Activated naive CD8-positive, alpha-beta T cell treated with anti-CD3 and anti-CD28 coated beads, Interleukin-2, amount 50 U/mL, for 24 hours (primary cell): ENCODE measurements at places on chromosomes 3 and 15.
A peak's percentile ranks its signal among the peaks of the same experiment; 100 is the strongest.

DNA sequence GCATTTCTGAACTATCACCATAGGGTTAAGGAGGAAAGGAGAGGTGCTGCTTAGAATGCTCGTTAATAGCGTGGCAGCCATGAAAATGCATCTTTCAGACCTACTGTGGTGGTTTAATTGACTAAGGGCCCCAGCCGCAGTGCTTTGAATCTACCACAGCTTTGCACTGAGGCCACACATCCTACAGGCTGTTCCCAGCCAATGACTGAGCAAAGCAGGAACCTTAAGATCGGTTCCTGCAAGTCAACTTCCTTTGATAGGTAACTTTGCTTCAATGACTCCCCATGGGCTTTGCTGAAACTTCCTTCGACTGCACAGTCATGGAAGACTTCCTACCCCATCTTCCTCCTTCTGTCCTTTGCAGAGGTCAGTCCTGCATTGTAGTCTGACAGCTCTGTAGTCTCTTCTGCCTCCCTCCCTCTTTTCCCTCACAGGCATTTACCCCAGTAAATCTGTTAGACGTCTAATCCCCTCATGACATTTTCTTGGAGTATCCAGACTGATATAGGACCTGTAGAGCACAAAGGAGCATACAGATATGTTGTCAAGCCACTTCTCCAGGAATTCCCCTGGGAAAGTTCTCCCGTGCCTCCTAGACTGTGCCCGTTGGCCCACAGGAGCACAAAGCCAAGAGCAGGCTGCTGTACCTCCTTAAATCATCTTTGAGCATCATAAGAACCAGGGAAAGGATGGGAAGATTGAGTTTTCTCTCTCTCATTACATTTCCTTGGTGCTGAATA lies 2.6 kb upstream of the BCL2A1 start:
- DNase-seq = peak; percentile 33
- H3K27ac ChIP-seq = peak overlapping the region; percentile 89

GRCh38 chr3:12932347-12932746 lies 91.0 kb upstream of the RPL32 start:
- DNase-seq = no peak
- peaks cover 2% of the 10 kb centered on the region for H3K36me3 ChIP-seq
- H3K27me3 ChIP-seq = no peaks in the 10 kb centered on the region
- no peak overlapping the region for H3K4me3 ChIP-seq

GRCh38 chr3:182135056-182135455 lies 423.3 kb downstream of the SOX2 start:
- H3K4me1 ChIP-seq = no peaks in the 10 kb centered on the region
- H3K27ac ChIP-seq = no peak overlapping the region
- H3K36me3 ChIP-seq = no peaks in the 10 kb centered on the region
- H3K27me3 ChIP-seq = no peaks in the 10 kb centered on the region
- H3K4me3 ChIP-seq = no peak overlapping the region

DNA sequence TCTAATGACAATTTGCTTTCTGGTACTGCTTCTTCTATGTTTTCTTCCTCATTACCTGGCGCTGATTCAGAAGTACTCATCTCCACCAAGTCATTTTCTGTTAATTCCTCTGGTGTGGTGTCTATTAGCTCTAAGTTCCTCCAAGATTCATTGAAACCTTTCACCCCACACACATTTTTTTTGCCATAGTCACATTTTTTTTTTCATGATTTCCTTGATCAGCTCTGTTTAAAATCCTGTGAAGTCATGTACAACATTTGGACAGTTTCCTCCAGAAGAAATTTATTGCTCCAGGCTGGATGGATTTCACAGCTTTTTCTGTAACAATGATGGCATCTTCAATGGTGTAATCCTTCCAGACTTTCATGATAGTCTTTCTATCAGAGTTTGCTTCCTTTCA lies 243.2 kb upstream of the VEPH1 start:
- H3K27ac ChIP-seq = no peak overlapping the region
- H3K4me3 ChIP-seq = no peak overlapping the region
- H3K36me3 ChIP-seq = no peaks in the 10 kb centered on the region
- peaks cover 3% of the 10 kb centered on the region for H3K27me3 ChIP-seq
- H3K4me1 ChIP-seq = no peaks in the 10 kb centered on the region

DNA sequence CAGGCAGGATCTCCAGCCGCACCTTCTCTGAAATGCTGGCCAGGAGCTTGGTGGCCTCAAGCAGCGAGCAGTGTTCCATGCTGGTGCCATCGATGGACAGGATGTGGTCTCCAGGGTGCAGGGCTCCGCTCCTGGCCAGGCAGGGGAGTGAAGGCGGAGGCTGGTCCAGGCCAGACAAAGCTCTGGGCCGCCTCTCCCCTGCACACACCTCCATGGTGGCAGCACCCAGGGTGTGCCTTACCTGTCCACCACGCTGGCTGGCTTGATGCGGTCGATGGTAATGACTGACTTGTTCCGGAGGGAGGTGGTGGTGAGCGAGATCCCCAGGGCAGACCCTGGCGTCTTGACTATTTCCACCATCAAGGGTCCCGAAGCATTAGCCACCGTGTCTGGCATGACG lies 20.0 kb downstream of the GRIP2 start:
- H3K36me3 ChIP-seq = no peaks in the 10 kb centered on the region
- H3K4me3 ChIP-seq = no peak overlapping the region
- no peak for DNase-seq
- H3K27me3 ChIP-seq = peaks cover 2% of the 10 kb centered on the region
- H3K4me1 ChIP-seq = no peaks in the 10 kb centered on the region

- H3K36me3 ChIP-seq = no peaks in the 10 kb centered on the region
- no peak overlapping the region for H3K4me3 ChIP-seq
- peaks cover 4% of the 10 kb centered on the region for H3K27me3 ChIP-seq
- H3K27ac ChIP-seq = no peak overlapping the region
Measured at GRCh38 chr3:98966434-98966833, 64.9 kb upstream of the DCBLD2 start.

DNA sequence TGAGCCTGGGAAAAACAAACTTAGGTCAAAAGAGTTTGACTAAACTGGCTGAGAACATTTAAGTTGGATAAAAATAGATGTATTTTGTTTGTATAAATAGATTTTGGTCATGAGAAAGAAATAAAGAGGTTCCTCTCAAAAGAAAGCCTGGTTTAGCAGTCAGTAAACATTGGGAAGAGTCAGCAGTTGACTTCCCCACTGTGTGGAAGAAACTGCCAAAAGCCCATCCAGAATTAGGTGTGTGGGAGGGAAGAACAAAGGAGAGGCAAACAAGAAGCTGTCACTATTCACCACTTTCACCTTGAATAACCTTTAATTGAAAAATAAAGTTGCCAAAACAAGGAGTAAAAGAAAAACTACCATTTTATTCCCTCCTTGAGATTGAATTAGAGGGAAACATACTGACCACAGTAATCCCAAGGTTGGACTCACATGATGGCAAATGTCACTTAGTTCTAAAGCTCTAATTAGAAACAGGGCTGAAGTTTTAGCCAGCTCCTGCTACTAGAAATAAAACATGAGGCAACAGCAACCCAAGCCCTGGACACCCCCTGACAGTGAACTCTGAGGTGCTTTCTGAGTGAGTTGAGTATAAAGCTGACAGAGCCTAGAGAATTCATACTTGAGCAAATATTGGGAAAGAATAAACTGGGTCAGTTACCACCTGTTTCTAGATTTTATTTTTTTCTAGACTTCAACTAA lies 139.3 kb downstream of the SERPINI1 start:
- no peak overlapping the region for H3K4me3 ChIP-seq
- H3K27ac ChIP-seq = no peak overlapping the region
- no peaks in the 10 kb centered on the region for H3K27me3 ChIP-seq
- no peaks in the 10 kb centered on the region for H3K4me1 ChIP-seq
- no peak for DNase-seq

DNA sequence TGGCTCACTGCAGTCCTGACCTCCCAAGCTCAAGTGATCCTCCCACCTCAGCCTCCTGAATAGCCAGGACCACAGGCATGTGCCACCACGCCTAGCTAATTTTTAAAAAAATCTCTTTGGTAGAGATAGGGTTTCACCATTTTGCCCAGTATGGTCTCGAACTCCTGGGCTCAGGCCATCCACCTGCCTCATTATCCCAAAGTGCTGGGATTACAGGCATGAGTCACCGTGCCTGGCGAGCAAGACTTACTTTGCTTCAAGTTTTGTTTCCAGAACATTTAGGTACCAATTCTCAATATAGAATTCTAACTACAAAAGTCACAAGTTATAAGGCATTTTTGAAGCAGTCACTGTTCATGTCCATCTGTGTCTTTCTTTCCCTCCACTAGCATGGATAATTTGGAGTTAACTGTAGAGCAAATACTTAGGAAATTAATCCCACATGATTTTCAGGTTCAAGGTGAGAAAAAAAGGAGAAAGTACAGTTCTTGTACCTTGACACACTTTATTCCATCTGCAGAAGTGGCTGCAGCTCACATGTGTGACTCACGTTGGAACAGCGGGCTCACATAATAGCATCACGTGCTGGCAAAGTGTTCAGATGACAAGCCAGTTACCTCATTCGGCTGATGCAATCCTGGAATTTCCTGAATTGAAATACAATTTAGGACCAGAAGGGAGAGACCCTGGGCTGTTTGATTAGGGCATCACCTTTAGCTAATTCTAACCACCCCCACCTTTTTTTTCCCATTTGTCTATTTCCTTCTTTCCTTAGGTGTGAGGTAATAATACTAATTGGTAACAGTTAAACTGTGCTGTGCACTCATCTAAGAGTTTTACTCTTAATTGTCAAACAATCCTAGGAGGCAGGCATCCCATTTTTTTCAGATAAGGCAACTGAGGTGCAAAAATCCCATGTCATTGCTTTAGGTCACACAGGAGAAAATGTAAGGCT lies 46.9 kb upstream of the NEDD4 start:
- H3K4me3 ChIP-seq = no peak overlapping the region
- peaks cover 3% of the 10 kb centered on the region for H3K27me3 ChIP-seq
- peak; percentile 39 for DNase-seq

GRCh38 chr15:78424673-78425072 lies 13.3 kb upstream of the IREB2 start:
- DNase-seq = no peak
- H3K27me3 ChIP-seq = peaks cover 10% of the 10 kb centered on the region
- H3K4me1 ChIP-seq = peaks cover 17% of the 10 kb centered on the region
- no peak overlapping the region for H3K4me3 ChIP-seq

DNA sequence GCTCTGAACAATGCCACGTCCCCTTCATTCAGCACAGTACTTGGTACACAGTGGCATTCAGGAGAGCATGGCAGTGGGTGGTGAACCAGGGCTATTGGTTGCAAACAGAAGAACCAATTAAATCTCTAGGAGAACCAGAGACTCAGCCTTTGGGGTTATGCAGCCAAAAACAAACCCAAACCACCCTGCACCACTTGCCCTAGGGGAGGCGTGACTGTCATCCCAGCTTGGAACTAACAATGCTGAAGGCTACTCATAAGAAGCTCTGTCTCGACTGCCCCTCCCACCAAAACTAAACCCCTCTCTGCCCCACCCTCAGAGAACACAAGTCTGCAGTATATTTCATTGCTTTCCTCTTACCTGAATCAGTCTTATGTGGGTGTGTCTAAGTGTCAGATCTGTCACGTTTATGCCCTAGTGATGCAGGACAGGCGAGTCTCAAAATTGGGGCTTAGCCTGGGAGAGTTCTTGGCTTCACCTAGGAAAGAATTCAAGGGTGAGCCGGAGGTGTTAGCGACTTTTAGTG lies 15.2 kb upstream of the KLHL40 start:
- H3K4me1 ChIP-seq = no peaks in the 10 kb centered on the region
- no peak overlapping the region for H3K4me3 ChIP-seq
- H3K27ac ChIP-seq = no peak overlapping the region
- DNase-seq = no peak
- H3K27me3 ChIP-seq = peaks cover 2% of the 10 kb centered on the region

- no peaks in the 10 kb centered on the region for H3K36me3 ChIP-seq
- DNase-seq = no peak
- no peak overlapping the region for H3K27ac ChIP-seq
- peaks cover 2% of the 10 kb centered on the region for H3K27me3 ChIP-seq
- H3K4me3 ChIP-seq = no peak overlapping the region
Measured at GRCh38 chr15:93929375-93930094, 301.8 kb upstream of the MCTP2 start.

DNA sequence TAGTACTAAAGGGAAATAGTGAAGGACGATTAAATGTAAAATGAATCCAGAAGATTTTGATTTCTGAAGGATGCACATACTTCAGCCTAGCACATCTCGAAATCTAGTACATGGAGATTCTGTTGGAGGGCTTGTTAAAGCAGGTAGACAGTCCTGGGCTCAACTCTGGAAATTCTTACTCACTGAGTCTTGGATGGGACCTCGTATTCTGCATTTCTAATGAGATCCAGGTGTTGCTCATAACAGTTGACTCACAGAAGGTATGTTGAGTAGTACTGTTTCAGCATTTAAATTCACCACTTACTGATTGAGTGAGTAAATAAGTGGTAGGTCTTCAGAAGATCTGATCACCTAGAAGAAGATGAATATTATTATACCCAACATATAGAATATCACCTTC lies 623.4 kb upstream of the SGO1 start:
- H3K27me3 ChIP-seq = no peaks in the 10 kb centered on the region
- H3K4me1 ChIP-seq = no peaks in the 10 kb centered on the region
- no peak for DNase-seq
- no peak overlapping the region for H3K27ac ChIP-seq
- H3K4me3 ChIP-seq = no peak overlapping the region
- H3K36me3 ChIP-seq = no peaks in the 10 kb centered on the region

DNA sequence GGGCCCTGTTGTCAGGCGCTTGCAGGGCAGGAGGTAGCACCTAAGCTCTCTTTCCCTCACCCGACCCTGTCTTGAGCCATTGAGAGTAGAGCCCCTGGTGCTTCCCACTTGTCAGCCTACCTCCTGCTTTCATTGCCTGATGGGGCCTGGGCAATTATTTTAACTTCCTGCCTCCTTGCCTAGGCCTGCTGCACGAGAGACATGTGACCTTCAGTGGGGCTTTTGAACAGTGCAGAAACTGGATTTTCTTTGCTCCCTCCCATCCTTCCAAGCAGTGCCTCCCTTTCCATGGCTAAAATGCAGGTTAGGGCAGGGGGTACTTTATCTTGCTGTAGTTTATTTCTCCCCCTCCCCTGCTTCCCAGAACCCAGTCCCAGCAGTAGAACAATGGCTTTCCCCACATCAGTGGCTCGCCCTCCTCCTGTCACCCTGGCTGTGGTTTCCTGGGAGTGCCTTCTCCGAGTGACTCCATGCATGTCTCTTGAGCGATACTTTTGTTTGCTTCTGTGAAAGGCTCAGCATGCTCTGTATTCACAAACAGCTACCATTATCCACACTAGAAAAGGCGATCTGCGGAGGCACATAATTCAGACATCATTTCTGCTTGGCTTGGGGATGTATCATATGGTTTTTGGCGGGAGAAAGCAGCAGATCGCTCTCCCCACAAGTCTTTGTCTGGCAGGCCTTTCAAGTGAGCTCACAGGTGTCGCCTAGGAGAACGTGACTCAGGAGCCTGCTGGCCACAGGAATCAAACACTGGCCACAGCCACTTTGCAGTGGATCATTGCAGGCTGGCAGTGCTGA lies 24.1 kb downstream of the PDIA5 start:
- no peak overlapping the region for H3K4me3 ChIP-seq
- no peaks in the 10 kb centered on the region for H3K27me3 ChIP-seq
- peaks cover 26% of the 10 kb centered on the region for H3K36me3 ChIP-seq
- H3K27ac ChIP-seq = no peak overlapping the region
